ENCODE measurements at places on chromosomes 2 and 18. TPM values are rescaled to one million over a fixed set of nuclear protein-coding genes. Genes with fewer than 3 reads are reported as not detected.

- DNase-seq = no peak
Observed at GRCh38 chr2:67845621-67846369, 217.0 kb downstream of the C1D start.

Gene SMCHD1
- total RNA-seq = 25.7 TPM

DNA sequence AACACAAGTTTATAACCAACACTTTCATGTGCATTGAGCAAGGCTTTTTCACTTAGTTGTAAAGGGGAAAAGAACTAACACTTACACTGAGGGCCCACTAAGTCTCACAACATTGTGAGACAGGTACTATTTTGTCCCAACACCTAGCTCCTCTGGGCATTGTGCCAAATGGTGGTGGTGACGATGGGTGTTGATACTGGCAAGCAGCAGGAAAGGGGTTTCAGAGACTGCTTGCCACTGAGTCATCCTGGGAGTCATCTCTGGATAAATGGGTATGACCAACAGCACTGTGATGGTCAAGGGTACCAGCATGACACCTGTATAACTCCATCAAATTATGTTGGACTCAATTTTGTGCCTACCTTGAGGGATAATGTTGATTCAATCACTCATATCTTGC, 138.8 kb upstream of the ITGA6 start:
- DNase-seq = no peak

Gene PSMA8
- not detected for total RNA-seq

Gene KCNS3
- total RNA-seq = 3.3 TPM

Gene RANBP2
- 38.2 TPM for total RNA-seq

Gene MAL
- total RNA-seq = not detected

DNA sequence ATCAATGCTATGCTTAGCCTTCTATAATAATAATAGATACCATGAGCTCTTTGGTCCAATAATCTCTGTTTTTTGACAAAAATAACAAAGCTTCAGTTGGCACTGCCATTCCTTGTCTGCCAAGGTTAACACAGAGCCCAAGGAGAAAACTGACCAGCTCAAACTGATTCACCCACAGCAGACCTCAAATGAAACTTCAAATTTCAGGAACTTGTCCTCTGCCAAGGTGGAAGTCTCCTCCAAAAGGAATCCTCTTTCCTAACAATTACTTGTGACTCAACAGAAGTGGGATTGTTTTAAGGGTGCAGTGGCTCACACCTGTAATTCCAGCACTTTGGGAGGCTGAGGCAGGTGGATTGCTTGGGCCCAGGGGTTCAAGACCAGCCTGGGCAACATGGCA, 12.1 kb downstream of the AAK1 start:
- DNase-seq = no peak

GRCh38 chr2:227185615-227186232, 21.3 kb downstream of the COL4A3 start:
- no peak for DNase-seq

Gene RSAD2
- total RNA-seq = 1.9 TPM

Gene FOXI3
- total RNA-seq = not detected

DNA sequence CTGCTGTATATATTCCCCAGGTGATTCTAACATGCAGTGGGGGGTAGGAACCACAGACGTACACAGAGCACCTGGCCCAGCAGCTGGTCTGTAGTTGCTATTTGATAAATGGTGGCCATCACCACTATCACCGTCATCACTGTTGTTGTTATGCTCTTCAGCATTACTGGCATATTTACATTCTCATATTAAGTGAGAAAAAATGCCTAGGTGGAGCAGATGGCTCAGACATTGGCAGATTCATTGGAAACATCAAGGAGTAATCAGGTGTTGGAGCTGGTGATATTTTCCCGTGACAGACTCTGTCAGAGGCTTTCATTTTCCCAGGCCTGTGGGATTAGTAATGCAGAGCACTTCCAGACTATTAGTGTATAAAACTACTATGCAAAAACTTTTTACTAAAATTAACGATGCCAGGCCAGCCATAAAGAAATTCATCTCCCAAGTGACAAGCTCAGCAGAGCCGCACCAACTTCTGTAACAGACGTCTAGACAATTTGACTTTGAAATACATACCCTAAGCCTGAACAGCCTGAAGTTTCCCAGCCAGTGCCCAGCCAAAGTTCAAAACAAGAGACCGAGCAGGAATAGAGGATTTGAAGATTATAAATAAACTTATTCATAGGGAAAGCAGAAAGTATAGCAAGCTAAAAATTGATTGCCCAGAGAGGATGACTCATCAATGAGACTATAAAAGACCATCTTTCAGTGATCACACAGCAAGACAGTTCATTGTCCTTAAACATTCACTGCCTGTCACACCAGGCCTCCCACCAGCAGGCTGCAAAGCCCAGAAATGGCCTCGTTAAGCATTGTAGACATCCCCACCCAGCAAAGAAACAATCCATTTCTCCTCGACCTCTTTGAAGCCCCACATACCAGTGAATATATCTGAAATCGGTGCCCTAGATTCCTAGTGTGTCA, 247.4 kb upstream of the CHAC2 start:
- DNase-seq = peak; percentile 42

Gene MAP3K20
- total RNA-seq = 9.5 TPM
